ENCODE measurements at places on chromosomes 16 and 17.

- DNase-seq: no peak
These were observed 4.9 kb downstream of the TIMM22 start for GRCh38 chr17:1001640-1002411.

DNA sequence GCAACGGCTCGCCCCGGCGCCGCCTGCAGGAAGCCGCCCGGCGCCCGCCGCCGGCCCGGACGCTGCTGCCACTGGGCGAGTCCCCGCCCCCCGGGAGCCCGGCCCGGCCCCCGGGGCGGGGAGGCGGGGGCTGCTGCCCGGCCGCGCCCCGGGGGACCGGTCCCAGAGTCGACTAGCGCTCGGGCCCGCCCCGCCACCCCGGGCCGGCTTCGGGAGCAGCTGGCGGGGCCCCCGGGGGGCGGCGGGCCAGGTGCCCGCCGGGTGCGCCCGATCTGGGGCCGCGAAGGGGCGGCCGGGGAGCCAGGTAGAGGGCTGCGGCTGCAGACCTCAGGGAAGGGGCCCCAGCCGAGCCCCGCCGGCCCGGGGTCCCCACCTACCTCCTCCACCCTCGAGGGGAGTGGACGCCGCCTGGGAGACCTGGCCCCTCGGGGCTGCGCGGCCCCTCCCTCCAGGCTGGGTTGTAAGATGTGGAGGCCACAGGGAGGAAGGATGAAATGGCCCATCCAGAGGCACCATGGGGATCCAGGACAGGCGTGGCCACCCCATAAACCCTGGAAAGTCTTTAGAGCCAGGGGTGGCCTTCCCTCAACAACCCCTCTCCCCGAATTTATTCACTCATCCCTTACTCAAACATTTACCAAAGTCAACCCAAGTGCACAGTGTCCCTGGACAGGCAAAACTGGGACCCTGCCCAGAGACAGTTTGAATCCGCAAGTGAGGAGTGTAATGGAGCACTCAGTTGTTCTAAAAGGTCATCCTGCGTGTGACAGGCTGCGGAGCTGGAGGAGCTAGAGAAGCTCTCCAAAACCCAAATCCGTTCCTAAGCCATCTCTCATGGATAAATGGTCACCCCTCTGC, at the start of gene CDYL2:
Gene CDYL2, minus strand, starts transcription at position 73 of the 858 bp plus-strand sequence. CDS start 425 bp downstream, outside the sequence.
- DNase-seq: no peak

DNA sequence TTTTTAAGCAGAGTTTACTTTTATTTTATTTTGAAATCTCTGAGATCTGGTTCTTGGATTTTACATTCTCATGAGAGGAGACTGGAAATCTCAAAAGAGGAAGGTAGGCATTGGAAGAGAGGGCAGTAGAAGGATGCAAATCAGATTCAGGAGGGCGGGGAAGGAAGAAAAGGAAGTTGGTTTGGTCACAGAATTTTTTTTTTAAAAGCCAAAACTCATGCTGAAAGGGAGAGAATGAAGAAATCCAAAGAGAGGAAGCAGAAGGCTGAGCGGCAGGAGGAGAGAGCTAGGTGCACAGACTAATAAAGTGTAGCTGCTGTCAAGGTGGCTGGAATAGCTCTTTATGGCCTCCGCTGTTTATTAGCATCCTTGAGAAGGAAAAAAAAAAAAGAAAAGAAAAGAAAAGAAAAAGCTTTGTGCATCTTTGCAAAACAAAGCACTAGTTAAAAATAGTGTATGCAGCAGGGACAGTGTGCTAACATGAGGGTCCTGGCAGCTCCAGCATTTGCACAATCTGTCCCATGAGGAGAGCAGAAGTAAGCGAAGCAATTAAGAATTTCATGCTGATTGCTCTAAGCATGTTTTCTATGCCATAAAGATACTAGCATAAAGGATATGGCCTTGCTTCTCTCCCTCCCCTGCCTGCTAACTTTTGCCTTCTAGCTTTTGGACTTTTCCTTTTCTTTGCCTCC, 194.2 kb downstream of the ZFHX3 start:
- no peak for DNase-seq

DNA sequence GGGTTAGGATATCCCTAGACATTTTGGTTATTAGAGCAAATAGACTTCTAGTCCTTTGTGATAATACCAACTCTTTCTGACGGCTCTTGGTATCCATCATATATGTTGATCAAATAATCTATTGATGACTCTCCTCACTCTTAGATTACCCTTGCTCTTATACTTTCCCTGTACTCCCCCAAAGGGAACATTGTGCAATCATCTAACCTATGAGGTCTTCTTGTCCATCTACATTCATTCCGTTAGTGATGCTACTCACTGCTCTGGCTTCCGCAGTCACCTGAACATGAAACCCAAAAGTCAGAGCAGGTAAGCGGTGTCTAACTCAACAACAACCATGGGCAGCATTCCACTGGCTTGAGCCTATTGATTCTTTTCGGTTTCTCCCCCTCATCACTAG, 223.7 kb upstream of the SALL1 start:
- DNase-seq: no peak

GRCh38 chr17:30253312-30253711, 17.8 kb upstream of the SLC6A4 start:
- no peak for DNase-seq

GRCh38 chr17:30964876-30965275, 6.0 kb upstream of the RNF135 start:
- no peak for DNase-seq
